ENCODE measurements at places on chromosomes 1 and 21.

DNA sequence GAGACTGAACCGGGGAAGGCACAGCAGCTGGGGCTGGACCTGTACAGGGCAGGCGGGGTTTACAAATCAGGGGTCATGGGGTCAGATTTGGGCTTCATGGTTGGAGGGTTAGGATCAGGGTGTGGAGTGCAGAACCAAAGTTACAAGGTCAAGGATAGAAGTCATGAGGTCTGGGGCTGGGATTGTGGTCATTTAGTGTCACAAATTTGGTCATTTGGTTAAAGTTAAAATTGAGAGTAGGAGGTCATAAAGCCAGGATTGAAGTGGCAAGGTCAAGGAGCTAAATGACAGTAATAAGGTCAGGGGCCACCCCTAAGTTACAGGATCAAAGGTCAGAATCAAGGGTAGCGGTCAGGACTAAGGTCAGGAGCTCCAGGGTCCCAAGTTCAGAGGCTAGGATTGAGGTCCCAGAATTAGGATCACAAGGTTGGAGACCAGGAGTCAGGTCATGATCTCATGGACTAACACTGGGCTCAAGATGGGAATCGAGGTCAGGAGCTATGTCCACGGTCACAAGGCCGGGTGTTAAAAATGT is 20.4 kb downstream of the SERINC2 start:
- no peak for DNase-seq

DNA sequence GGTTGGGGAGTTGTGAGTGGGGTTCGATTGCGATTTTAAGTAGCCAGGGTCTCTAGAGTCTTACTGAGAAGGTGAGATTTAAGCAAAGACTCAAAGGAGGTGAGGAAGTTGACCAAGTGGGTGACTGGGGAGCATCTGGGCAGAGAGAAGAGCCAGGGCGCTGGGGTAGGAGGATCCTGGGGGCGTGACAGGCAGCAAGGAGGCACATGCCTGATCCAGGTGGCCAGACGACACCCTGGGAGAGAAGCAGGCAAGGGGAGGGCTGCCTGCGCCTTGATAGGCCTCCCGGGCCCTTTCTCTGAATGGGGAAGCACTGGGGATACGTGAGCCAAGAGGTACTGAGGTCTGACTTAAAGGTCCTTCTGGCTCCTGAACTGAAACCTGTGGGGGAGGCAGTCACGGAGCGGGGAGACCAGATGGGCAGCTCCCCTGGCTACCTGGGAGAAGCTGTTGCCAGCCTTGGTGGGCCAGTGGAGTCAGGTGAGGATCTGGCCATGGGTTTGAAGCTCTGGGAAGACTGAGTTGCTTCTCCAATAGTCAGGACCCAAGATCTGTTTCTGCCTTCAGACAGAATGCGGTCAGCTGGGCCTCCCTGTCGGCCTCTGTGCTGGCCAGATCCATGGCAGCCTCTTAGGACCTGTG is 5.4 kb downstream of the ZBTB48 start:
- DNase-seq, result no peak

DNA sequence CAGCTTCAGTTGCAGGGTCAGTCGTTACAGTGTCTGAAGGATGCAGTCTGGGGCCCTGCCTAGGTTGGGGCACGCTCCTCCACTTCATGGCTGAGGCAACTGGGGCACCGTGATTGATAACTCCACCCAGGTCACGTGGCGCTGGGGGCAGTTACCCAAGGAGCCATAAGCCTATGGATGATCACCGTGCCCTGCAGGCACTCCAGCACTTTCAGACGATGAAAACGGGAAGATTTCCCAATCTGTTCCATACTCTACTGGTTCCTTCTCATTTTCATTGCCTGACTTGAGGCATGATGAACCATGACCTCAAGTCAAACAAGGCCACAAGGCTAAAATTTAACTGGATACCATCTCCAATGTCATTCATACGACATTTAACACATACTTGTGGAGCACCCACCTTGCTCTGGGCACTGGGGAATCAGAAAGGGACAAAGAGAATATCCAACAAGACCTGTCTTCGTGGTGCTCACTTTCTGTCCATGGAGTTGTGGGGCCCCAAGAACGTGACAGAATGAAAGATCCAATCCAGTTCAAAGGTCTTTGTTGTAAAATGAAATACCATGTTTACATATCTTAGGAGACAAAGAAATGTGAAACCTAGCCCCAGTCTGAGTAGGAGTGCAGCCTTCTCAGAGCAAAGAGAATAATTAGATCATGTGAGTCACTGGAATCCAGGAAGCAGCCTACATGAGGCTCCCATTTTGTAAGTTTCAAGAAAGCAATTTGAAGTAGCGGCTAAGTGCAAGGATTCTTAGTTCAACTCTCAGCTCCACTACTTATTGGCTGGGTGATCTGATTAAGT is 39.4 kb upstream of the SPOCD1 start:
- DNase-seq, result no peak

DNA sequence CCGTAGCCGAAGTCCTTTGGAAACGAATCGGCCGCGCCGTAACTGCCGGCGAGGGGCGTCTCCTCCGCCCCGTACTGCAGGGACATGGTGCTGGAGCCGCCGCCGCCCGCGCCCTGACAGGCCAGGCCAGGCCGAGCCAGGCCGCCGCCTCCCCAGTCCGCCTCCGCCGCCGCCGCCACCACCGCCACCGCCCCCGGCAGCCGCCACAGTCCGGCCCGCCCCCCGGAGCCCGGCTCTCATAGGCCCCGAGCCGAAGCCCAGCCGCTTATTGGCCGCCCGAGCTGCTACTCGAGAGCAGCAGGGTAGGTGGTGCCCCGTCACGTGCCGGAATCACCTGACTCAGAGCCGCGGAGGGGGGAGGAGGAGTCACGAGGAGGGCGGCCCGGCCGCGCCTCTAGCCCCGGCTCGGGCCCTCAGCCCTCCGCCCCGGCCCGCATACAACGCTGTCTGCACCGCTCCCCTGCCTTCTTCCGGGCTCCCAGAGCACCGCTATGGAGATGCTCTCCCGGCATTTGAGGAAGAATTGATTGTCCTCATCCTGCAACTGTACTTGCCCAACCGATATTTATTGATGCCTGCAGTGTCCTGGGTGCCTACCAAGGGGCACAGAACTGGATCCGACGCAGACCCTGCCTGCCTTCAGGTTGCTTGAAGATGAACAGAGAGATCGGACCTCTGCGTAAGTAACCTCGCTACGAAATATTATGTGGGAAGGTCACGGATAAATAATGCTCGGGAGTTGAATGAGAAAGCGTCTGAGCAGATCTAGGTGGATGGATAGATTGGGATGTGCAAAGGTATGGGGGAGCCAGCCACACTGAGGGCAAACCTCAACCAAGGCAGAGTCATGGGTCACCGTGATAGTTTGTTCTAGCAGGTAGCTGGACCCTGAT is at the start of gene RRAGC:
RRAGC (minus strand) TSS at position 212 of the 893 bp plus-strand sequence; CDS start at position 86, 126 bp downstream.
- DNase-seq, result peak; percentile 96

GRCh38 chr21:15679630-15680029 is 50.2 kb upstream of the USP25 start:
- no peak for DNase-seq

DNA sequence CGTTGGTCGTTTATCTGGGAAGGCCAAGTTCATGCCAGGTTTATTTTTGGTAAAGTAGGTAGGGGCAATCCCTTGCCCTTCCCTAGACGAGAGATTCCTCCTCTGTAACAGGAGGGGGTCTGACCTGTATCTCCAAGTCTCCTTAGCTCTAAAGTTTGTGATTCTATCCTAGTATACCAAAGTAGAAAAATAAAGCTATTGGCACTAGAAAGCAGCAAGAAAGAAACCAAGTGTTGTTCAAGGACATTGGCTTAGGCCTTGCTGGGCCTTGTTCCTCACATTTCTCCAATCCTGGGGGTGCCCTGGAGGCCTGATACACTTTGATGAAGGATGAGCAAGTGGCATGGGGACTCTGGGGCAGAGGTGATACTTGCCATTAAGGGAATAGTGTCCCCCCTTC is 814 bp downstream of the MTARC2 start:
- DNase-seq, result no peak

GRCh38 chr1:7975212-7975865 is 13.8 kb downstream of the PARK7 start:
- DNase-seq, result peak; percentile 72

DNA sequence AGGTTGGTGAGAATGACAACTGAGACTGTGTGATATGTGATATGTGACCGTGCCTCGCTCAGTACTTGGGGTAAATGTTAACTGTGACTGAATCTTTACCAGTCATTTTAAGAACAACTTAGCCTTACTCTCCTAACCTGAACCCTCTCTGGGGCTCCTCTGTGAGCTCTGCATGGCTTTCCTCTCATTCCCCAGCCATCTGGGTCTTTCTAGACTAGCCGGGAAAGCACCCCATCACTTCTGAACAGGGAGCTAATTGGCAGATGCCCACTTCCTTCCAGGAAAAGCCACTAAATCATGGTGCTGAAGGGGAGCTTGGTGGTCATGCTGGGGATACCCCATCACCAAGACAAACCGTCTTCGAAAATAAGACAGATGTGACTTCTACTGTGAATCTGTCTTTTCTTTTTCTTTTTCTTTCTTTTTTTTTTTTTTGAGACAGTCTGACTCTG is 16.5 kb upstream of the FOXO6 start:
- no peak for DNase-seq

DNA sequence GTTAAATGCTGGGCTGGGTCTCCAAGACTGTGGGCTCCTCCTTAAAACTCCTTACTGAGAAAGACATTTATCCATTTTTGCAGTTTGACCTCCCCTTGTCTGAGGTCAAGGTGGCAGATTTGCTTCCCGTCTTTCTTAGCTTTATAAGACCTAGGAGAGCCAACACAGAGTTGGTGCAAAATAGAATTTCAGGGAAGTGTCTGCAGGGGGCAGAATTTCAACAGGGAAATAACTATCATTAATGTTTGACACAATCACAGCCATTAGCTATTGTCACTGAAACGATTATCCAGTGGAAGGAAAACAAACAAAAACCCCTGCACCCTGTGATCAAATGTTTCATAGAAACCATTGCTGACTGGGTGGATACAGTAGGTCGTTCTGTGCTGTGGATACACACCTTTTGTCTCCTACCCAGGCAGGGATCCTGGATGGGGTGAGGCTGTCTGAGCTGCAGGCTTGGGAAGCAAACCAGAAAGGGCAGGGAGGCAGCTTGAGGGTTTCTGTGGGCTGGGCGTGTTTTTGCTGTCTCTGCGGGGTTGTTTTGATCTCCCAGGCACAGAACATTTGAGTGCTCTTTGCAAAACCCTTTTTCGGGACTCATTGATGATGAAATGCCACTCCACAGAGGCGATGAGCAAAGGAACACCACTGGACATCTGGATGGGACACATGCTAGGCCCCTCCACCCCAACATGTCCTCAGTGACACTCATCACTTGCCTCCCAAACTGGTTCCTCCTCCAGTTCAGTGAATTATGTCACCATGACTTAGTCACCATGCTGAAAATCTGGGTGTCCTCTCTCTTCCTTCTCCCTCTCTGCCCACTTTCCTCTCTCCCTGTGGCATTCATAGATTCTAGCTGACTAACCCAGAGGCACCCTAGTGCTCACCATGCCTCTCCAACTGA is 94.2 kb upstream of the SERBP1 start:
- peak; percentile 92 for DNase-seq

GRCh38 chr1:217627431-217627830 is 3.5 kb downstream of the GPATCH2 start:
- DNase-seq, result no peak

GRCh38 chr21:42350927-42351426 is at the start of gene TFF2:
Gene TFF2 (minus strand): TSS chr21:42350994. CDS start chr21:42350957, 37 bp downstream.
- no peak for DNase-seq

DNA sequence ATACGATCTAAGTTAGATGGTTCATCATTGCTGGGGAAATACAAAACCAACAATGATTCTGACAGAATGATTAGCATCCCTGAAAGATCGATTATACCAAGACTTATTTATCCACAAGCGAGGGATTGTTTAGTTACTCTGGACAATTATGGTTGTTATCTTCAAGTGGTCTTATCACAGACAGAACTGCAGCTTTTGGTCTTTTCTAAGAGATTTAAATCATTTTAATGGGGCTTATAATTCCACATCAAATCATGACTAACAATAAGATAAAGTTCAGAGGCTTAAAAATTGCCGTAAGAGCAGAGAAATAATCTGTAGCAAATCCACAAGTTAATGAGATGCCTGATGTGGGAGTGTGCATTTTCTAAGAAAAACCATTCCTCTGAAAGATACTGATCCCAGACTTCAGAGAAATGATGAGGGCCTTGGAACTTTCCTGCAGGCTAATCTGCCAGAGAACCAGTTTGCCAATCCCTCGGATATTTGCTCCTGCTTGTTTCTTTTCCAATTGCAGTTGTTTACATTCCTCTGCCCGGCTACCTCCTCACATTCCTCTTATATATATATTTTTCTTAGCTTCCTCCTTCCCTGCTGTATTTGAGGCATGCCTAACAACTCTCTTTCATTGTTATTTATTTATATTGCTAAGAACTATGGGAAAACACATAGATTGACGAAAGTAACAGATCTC is 134.8 kb downstream of the BACH1 start:
- DNase-seq, result no peak

DNA sequence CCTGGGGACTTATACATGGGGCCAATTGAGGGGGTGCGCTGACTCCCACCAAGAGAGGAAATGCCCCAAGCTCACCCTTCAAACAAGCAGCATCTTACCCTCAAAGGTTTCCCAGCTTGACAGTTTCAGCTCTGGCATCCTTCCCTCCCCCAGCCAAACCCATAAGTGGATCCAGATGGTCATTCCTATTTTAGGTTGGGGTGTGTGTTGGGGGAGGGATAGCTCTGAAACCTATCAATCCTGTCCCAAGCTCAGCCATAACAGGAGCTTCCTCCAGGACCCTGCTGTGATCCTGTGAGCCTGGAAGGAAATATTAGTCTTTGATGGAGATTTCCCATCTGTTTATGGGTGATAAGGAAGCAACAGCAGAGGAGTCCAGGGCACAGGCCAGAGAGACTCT is 3.4 kb upstream of the TMEM222 start:
- no peak for DNase-seq

- no peak for DNase-seq
Measured at GRCh38 chr1:53349369-53349835, 21.5 kb upstream of the LRP8 start.

DNA sequence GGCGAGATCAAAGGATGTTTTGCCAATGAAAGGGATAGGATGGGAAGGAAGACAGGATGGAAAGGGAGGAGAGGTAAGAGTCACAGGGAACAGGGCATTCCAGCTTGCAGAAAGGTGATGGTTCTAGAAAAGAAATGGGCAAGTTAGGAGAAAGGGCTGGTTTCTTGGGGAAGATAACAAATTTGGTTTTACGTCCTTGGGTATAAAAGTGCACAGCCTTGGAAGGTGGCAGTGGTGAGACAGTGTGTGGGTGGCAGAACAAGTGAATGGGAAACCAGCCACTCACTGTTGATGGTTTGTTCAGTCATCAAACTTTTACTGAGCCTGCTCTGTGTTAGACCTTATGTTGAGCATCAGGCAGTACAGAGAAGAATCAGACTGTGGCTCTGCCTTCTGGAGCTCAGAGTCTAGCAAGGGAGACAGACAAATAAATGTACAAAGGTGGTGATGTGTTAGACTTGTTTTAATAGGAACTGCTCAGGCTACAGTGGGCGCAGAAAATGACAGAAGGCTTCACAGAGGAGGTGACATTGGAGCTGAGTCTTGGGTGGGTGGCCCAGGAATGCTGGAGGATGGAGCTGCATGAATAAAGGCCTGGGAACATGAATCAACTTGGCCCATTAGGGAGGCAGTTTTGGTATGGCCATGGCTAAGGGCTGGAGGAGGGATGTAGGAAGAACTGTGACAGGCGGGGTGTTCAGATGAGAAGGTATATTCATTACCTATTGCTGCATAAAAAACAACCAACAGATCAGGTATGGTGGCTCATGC is 76.3 kb downstream of the EPHB2 start:
- no peak for DNase-seq
